NCI-H1436 (cell line): ENCODE measurements at places on chromosomes 7 and 10.
A peak's percentile ranks its signal among the peaks of the same experiment; 100 is the strongest.

DNA sequence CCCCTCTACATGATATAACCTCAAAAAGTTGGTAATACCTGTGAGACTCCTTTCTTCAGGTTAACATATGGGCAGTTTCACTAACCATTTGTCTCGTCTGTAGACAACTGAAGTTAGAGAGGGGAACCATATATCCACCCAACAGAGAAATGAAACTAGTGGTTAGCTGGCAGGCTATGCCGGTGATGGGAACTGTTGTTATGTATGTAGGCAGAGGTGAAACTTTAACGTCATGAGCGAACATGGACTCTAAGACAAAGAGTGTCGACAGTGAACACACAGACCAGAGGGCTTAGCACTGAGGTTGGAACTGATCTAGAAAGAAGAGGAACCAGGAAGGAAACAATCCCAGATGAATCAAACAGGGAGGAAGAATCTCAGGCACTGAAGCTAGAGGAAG lies 112.4 kb downstream of the ELMO1 start:
- no peak for DNase-seq

DNA sequence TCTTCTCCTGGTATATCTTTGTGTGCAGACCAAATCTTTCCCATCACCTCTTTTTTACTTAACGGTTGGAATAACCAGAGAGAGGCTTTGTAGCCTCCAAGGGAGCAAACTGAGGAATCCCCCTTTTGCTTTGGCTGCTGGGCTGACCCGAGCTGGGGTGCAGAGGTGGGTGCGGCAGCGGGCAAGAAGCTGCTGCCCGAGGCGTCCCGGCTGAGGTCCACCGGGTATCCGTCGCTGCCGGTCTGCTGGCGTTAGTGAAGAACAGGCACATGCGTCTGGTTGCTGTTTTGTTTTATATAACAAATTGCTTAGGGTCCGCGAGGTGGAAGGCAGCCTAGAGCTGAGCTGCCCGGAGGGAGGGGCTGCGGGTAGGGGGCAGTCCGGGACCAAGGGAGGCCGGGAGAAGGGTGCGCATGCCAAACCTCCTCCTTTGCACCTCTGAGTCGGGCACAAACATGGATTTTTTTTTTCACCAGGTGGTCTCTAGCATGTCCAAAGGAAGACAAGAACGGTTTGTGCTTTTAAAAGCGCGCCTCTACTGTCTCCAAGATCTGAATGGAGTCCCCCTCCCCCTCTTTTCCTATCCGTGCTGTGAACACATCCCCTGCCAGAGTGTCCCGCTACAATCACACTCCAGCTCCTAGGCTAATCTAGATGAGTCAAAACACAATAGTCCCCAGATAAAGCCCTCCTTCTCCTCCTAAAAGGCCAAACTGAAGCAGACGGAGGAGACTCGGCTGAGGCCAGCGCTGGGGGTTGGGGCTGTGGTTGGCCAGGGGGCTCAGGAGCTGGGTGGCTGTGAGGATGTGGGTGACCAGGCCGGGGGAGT lies 6.8 kb upstream of the GATA3 start:
- no peak for DNase-seq

- DNase-seq: peak; percentile 24
Observed at GRCh38 chr10:70115948-70116682, 16.5 kb downstream of the AIFM2 start.

- DNase-seq: no peak
Observed at GRCh38 chr7:100402241-100402640, 26.3 kb downstream of the ZCWPW1 start.

- no peak for DNase-seq
Observed at GRCh38 chr10:132547421-132547861, 9.9 kb downstream of the INPP5A start.

DNA sequence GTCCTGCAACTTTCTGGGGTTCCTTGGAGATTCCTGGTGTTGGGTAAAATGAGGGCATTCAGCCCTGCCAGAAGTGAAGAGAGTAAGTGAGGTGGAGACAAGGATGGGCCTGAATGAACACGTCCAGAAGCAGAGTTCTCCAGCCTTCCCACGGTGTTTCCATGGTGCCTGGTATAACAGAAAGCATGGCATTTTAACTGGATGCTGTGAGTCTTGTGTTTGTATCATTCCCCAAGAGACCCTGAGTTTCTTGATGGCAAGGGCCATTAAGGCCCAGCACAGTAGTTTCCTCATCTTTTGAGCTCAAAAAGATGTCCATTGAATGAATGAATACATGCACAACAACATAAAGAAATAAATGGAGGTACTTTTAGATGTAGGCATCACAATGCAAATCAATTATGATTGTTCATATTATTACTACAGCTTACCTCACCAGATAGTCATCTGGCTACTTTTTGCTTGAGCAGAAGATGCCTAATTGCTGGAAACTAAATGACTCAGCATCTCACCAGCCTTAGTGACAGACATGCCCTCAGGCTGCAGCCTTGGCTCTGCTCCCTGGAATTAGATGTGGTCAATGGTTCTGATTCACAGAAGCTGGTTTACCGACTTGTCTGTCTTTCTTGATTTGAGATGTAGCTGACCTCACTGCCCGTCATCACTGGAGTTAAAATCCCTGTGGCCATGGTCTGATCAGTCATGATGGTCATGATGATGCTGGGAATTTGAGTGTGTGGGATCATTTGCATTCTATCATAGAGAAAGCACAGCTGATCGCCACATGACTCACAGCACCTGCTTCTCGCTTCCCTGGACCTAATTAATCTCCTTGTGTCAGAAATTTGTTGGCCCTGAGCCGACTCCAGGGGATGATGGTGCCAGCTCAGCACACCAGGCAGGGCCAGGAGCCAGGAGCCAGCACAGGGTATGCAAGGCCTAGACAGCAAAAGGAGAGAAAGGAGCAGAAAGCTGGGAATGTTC lies 83.9 kb downstream of the CXCL12 start:
- no peak for DNase-seq

DNA sequence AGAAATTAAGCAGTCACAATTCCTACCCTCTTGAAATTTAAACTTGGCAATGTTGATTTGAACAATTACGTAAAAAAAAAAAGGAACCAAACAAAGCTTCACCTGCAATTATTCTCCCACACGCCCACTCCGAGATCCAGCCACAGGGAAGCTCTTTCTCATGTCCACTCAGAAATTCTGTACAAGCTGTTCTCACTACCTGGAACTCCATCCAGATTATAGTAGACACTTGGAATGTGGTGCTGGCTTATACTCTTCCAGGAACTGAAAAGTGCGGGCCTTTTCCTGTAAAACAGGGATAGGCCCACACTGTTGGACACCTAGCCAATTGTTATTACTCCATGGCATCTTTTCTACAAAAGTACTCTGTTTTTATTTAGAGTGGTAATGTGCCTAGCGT lies 20.3 kb upstream of the TOMM7 start:
- DNase-seq: no peak

DNA sequence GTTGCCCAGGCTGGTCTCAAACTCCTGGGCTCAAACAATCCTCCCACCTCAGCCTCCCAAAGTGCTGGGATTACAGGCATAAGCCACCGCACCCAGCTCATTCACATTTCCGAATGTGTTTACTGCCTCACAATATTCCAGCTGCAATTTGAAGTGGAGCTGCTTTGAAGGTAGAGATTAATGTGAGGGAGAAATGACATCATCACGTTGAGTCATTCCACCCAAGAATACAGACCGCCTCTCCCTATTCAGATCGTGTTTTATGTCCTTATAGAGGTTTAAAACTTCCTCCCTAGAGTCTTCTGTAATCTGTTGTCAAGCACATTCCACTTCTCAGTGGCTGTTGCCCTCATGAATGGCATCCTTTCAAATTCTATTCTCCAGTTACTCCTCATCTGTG lies 100.4 kb upstream of the PDGFA start:
- no peak for DNase-seq

DNA sequence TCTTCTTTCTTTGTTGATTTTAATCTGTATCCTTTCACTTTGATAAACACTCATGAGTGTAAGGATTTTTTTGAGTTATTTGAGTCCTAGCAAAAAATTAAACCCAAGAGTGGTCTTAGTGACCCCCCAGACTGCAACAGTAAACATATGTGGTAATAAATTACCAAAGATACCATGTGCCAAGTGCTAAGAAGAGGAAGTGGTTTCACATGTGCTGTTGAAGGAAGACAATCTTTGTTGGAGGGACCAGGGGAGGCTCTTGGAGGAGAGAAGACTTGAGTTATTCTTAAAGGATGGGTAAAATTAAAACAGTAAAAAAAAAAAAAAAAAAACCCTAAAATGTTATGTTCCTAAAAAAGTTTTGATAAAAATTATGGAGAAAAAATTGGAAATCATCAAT lies 150.2 kb downstream of the SEC23IP start:
- no peak for DNase-seq

DNA sequence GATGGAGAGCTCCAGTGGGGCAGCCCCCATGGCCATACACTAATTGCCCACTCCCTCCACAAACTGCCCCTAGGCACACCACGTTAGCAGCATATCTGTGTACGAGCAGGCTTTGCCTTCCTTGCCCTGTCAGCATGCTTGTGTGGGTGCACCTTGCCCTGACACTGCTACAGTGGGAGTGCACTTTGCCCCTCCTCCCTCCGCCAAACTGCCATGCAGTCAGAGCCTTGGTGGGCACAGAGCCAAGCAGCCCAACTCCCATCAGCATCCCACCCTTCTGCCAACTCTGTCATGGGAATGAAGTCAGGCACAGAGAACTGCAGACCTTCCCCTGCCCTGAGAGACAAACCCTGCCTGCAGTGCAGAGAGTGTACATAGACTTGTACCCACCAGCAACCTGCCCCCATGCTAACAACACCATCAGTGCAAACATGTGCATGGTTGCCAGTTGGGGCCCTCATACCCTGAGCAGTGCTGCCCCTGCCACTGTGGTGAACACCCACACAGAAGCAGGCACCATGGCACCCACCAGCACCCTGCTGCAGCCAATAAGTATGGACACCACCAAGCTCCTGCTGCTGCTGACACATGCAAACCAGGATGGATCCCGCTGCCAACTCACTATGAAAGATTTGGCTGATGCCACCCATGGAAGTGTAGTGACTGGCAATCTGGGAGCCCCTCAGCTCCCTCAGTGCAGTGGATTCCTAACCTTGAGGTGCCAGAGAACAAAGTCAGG lies 1197.7 kb upstream of the CELF2 start:
- no peak for DNase-seq

DNA sequence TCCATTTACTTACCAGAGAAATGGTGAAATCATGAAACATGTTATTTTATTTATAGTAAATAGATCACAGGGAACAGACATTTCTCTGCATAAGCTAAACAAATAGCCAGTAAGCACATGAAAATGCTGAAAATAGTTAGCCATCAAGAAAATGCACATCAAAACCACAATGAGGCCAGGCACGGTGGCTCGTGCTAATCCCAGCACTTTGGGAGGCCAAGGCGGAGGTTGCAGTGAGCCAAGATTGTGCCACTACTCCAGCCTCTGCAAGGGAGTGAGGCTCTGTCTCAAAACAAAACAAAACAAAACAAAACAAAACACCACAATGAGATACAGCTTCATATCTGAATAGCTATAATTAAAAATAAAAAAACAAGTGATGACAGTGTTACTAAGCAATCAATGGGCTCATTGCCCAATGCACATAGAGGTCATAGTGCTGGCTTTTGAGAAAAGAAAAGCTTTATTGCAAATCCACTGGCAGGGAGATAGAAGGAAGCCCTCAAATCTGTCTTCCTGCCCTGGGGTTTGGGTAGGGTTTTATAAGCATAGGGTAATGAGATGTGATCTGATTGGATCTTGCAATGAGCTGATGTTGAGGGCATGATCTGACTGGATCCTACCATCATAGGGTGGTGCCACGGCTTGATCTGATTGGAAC lies 16.2 kb downstream of the CSTF2T start:
- DNase-seq: no peak

GRCh38 chr7:134246347-134246746 lies 70.4 kb downstream of the SLC35B4 start:
- DNase-seq: no peak

DNA sequence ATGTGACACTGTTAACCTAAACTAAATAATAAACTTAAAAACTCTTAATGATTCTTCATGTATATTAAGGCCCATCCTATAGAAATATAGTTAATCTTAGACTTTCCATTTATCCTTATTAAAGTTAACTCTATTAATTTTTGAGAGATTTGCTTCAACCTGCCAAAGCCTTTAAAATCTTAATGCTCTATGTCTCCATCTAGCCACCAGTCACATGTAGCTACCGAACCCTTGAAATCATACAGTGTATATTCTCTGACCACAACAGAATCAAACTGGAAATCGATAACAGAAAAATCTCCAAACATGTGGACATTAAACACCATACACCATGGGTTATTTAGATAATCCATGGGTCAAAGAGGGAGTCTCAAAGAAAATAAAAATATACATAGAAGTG lies 51.9 kb downstream of the ASZ1 start:
- no peak for DNase-seq

DNA sequence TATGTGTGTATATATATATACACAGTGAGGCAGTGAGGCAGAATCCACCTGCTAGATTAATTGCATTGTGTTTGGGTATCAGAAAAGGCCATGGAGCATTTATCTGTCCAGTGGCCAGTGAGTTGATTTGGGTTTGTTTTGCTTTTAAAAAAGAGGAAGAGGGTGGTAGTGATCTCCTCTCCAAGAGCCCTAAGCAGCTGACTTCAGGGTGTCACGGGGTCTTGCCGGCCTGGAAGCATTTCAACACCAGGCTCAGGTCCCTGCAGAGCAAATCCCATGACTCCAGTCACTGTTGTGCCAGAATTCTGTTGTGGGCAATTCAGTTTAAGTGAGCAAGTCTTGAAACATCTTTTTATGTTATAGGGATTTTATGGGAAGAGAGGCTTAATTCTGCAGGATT lies 30.6 kb upstream of the GPNMB start:
- DNase-seq: no peak

DNA sequence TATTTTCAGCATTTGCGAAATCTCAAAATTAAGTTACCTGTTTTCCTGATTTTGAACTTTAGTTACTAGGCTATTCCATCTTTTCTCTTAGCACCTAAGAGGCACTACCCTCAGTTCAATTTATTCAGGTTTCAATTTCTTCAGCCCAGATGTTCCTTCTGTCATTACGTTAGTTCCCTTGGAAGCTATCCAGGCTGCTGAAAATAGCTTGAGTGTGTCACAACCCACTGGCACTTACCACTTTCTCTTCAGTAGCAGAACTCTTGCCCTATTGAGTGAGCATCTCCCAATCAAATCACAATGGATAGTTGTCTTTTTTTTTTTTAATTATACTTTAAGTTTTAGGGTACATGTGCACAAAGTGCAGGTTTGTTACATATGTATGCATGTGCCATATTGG lies 332.7 kb upstream of the LRGUK start:
- no peak for DNase-seq

DNA sequence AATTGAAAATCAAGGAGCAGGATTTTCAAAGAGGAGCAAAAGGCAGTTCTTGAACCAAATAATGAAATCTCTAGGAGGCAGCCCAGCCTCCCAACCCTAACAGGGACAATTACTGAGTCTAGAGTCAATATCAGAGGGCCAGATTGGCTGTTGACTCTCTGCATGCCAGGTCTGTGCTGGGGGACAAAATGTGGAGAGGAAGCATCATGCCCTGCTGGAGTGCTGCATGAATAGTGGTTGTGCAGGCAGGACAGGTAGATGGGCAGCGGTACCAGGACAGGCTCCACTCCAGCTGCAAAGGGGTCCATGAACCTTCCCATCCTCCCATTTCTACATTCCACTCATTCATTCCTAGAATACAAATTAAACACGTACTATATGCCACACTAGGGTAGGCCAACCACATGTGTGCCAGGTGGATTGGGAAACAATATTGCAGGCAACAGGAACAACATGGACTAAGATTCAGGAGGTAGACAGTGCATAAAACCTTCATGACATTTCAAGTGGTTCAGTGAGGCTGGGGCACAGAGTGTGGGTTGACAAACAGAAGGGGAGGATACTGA lies 30.4 kb upstream of the MAT1A start:
- no peak for DNase-seq
